ENCODE measurements at places on chromosomes 5 and 9. TPM values are rescaled to one million over a fixed set of nuclear protein-coding genes. Genes with fewer than 3 reads are reported as not detected.

The CDK5RAP2 gene
- 36.8 TPM for total RNA-seq

The IFT74 gene
- 15.1 TPM for total RNA-seq

The CEP78 gene
- 18.8 TPM for total RNA-seq

The SHOC1 gene
- not detected for total RNA-seq

The C5orf52 gene
- total RNA-seq = not detected

The IFNA13 gene
- 0.04 TPM for total RNA-seq

The GMCL2 gene
- total RNA-seq = not detected

The SLCO6A1 gene
- 0.31 TPM for total RNA-seq

The NEUROG1 gene
- not detected for total RNA-seq

The SLC4A9 gene
- total RNA-seq = 0.04 TPM

The PDE4D gene
- 65.9 TPM for total RNA-seq

The OR1Q1 gene
- total RNA-seq = not detected

The CCL28 gene
- 0.22 TPM for total RNA-seq

The STOM gene
- total RNA-seq = 69.7 TPM

The TMC1 gene
- total RNA-seq = 0.49 TPM
